CD4-positive, alpha-beta memory T cell (primary cell): ENCODE measurements at places on chromosomes 11 and 22. TPM values are rescaled to one million over a fixed set of nuclear protein-coding genes. Genes with fewer than 3 reads are reported as not detected.

The F2 gene
- not detected for total RNA-seq

- H3K4me3 ChIP-seq = no peak overlapping the region
- no peaks in the 10 kb centered on the region for H3K4me1 ChIP-seq
- no peaks in the 10 kb centered on the region for H3K27me3 ChIP-seq
- no peak overlapping the region for H3K27ac ChIP-seq
Observed at GRCh38 chr11:117481036-117481435, 153.4 kb downstream of the CEP164 start.

- no peaks in the 10 kb centered on the region for H3K27me3 ChIP-seq
- H3K27ac ChIP-seq = no peak overlapping the region
- no peak for DNase-seq
- no peaks in the 10 kb centered on the region for H3K4me1 ChIP-seq
- H3K36me3 ChIP-seq = no peaks in the 10 kb centered on the region
Observed at GRCh38 chr11:9720290-9720630, 56.4 kb downstream of the SWAP70 start.

GRCh38 chr11:130999992-131000770 is 83.9 kb upstream of the SNX19 start:
- DNase-seq = no peak
- no peaks in the 10 kb centered on the region for H3K36me3 ChIP-seq
- no peak overlapping the region for H3K4me3 ChIP-seq
- H3K4me1 ChIP-seq = no peaks in the 10 kb centered on the region
- H3K27me3 ChIP-seq = no peaks in the 10 kb centered on the region

- no peaks in the 10 kb centered on the region for H3K27me3 ChIP-seq
- H3K36me3 ChIP-seq = no peaks in the 10 kb centered on the region
- H3K4me1 ChIP-seq = no peaks in the 10 kb centered on the region
- no peak overlapping the region for H3K4me3 ChIP-seq
- H3K27ac ChIP-seq = no peak overlapping the region
- no peak for DNase-seq
Observed at GRCh38 chr11:65165410-65166317, 4.4 kb upstream of the SPDYC start.
